ENCODE measurements at places on chromosomes 7 and 10.
A peak's percentile ranks its signal among the peaks of the same experiment; 100 is the strongest.

- DNase-seq: no peak
Measured at GRCh38 chr10:122490268-122490667, 28.9 kb downstream of the HTRA1 start.

- DNase-seq: no peak
Measured at GRCh38 chr7:155219947-155220769, 77.5 kb upstream of the INSIG1 start.

DNA sequence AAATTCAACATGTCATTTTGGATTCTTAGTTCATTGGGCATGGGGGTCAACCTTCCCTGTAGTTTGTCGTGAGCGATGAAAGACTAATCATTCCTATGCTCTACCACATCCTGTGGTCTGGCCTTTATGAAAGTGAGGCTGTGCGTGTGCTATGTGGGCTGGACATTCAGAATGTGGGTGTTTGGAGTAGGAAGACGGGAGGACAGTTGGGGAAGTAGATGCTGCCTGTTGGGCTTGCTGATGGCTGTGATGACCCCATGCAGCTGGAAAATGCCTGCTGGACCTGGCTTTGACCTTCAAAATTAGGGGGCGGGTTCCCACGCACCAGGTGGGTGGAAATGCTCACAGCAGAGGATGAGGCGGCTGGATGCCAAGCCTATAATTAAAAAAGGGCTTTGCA is 90.9 kb upstream of the MKI67 start:
- DNase-seq: no peak

DNA sequence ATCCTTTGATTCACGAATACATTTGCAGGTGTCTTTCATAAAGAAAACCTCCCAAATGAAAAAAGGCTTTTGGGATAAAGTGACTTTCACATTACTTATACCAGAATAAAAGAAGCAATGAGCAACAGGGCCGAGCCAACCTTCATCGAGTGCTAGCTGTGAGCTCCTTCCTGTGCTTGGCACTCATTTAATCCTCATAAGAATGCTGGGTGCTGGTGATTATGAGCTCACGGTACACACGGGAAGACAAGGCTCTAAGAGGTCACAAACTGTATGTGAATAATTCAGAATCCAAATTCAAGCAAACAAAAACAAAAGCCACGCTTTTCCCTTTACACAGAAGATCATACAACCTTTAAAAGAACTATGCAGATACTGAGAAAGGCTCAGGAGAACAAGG is 156.2 kb downstream of the COBL start:
- no peak for DNase-seq

DNA sequence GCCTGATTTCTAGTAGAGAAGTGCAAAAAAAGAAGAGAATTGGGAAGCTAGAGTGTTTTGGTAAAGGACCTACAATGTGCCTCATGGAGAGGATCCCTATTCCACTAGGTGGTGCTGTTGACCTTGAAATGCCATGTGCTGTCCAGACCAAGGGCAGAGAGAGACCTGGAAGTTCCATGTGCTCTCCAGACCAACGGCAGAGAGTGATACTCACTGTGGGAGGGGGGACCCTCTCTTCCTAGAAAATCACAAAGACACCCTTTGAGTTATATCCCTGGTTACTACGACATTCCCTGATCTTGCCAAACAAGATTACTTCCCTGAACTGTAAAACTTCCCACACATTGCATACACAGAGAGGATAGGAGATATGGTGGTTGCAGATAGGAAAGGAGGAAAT is 212.7 kb upstream of the ZNF804B start:
- DNase-seq: no peak

DNA sequence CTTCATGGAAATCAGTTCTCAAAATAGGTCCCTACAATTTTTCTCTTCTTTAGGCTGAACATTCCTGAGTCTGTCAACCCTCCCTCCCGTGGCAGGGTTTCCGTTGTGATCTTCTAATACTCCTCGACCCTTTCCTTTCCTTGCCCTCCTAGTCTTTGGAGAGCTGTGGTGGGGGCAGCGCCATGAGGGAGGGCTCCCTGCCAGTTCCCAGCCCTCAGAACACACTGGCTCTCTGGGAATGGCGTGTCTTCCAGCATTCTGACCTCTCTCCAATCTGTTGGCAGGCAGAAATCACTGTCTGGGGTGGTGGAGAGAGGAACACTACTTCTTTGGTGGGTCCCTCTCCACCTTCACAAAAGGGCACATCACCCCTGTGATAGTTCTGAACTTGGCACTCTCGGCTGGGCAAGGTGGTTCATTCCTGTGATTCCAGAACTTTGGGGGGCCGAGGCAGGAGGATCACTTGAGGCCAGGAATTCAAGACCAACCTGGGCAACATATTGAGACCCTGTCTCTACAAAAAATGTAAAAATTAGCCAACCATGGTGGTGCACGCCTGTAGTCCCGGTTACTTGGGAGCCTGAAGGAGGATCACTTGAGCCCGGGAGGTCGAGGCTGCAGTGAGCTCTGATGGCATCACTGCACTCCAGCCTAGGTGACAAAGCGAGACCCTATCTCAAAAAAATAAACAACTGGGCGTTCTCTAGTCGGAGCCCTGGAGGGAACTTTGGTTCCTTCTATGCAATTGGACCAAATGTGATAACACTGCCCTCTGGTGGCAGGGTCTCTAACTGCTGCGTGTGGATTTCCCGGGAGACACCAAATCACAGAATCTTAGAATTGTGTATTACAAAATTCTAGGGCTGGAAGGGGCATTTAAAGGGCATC is 13.1 kb upstream of the ARPC1A start:
- peak; percentile 68 for DNase-seq

DNA sequence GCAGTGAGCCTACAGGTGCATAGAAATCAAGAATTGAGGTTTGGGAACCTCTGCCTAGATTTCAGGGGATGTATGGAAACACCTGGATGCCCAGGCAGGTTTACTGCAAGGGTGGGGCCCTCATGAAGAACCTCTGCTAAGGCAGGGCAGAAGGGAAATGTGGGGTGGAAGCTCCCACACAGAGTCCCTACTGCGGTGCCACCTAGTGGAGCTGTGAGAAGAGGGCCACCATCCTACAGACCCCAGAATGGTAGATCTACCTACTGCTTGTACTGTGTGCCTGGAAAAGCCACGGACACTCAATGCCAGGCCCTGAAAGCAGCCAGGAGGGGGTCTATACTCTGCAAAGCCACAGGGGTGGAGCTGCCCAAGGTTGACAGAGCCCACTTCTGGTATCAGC is 533.5 kb downstream of the GPAM start:
- DNase-seq: no peak

DNA sequence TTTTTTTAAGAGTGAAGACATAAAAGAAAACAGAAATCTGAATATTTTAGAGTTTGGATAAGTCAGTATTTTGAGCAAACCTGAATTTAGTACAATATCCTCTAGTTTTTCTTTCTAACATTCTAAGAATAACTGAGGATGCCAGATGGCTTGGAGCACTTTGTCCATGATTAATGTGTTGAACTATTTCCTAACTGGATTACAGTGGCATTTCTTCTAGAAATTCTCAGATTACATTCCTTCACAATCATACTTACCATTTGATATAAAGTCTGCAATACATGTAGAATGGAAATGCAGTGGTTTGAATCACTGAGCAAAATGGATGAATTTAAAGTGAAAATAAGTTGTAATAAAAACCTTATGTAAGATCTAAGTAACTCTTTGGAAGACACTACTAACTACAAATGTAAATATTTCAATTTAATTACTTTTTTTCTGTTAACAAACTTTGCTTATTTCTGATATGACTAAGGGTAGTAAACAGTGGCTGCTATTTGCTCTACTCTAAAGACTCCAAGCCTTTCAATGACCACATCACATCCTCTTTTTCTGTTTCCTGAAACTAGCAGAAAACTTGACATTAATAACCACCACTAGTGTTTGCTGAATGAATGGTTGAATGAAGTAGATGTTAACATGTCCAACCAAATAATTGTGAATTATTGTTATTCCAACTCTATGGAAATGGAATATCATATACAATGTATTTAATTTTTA is 102.8 kb downstream of the PRKG1 start:
- DNase-seq: no peak

- DNase-seq: no peak
Measured at GRCh38 chr10:34467364-34467763, 347.7 kb downstream of the PARD3 start.

GRCh38 chr10:90621577-90621976 is 236.3 kb downstream of the HTR7 start:
- no peak for DNase-seq

DNA sequence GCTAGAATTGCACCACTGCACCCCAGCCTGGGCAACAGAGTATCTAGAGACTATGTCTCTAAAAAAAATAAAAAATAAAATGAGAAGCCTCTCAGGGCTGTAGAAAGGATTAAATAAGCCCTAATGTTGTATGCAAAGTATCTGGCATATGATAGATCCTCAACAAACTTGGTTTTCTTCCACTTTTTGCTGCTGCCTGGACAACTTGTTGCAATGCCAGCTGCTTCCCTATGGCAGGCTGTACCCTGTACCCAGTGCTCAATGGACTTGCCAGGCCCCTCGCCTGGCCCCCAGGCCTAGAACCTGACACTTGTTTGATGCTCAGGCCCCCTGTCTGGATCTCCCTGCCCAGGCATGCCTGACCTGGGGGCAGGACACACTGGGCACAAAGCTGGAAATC is 28.5 kb upstream of the CDH23 start:
- no peak for DNase-seq

DNA sequence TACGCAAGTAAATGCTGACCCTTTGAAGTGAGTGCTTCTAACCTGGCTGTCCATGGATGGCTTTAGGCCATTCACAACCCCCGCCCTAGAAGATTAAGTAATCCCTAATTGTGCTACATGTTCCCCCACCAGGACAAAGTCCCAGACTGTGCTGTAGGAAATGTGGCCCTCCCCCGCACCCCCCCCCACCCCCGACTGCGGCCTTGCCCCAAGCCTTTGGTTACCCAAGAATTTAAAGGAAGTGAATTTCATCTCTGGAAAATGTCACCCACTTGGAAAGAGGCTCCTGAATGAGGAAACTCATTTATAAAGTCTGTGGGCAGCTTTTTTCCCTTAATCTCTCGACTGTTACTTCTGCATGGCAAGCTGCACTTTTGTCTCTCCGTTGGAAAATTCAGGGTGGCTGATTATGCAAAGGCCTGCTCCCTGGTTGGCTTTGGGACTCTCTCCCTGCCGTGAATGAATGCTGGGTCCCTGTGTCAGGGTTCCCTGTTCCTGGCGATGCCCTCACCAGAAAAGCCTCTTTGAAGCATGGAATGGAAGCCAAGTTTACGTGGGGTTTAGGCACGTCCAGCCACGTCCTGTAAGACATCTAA is 31.4 kb upstream of the AQP1 start:
- DNase-seq: no peak

GRCh38 chr7:90717296-90718060 is 121.4 kb downstream of the CDK14 start:
- no peak for DNase-seq

DNA sequence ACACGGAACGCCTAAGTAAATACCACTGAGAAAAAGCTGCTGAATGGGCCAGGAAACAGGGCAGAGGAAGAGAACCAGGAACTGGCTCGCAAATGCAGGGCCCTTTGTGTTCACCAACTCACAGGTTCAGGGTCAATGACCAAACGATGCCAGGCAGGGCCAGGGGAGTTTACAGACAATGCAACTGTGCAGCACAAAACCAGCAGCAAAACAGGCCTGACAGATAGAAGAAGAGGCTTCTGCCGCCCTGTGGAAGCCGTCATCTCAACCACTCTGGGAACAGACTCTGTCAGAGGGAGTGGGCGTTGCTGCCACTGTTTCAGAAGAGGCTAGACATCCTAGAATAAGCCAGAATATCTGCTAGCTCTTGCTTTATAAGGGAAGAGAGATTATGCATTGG is 117.9 kb downstream of the KMT2E start:
- DNase-seq: no peak

GRCh38 chr7:70354409-70355169 is 756.3 kb downstream of the AUTS2 start:
- no peak for DNase-seq

DNA sequence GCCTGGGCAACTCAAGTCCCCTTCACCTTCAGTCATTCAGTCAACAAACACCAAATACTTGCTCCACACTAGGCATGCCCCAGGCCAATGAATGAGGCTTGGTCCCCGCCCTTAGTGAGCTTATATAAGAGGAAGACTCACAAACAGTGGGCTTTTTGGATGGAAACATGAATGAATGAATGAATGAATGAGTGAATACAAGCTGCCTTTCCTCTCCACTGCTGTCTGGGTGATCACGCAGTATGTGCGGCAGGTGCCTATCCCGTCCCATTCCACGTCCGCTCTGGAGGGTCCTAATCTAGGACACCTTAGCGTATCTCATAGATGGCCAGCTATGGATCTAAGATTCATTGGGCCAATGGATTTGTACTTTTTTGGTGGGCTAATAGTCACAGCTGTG is 19.8 kb upstream of the GTF2I start:
- DNase-seq: no peak

- no peak for DNase-seq
Measured at GRCh38 chr10:63738410-63738809, 217.2 kb downstream of the REEP3 start.

GRCh38 chr7:141866974-141867373 is 25.7 kb upstream of the PRSS37 start:
- no peak for DNase-seq

- no peak for DNase-seq
Measured at GRCh38 chr7:130989101-130989795, 255.2 kb upstream of the KLF14 start.

GRCh38 chr10:6956562-6956961 is 376.5 kb upstream of the PRKCQ start:
- DNase-seq: no peak

- DNase-seq: no peak
Measured at GRCh38 chr10:33160151-33160550, 174.3 kb downstream of the NRP1 start.

- no peak for DNase-seq
Measured at GRCh38 chr7:93728292-93728691, 153.8 kb upstream of the CALCR start.

DNA sequence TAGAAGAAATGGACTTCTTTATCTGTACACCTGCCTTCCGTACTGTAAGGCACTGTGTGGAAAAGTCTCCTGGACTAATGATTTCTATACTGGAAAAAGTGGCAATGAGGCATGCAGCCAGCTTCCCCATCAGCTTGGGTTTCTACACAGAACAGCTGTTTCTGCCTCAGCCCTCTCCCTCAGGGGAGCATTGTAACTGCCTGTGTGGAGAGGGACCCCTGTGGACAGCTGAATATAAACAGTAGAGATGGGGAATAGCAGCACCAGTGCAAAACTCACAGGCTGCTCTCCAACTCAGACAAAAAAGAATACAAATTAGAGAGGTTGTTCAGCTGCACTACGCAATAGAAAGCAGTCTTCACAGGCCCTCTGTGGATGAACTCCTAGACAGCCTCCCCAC is 451.3 kb upstream of the MBL2 start:
- DNase-seq: no peak

GRCh38 chr7:121395494-121395960 is 581 bp downstream of the FAM3C start:
- DNase-seq: no peak

Measured in NCI-H1436 (cell line).